Stimulated activated CD8-positive, alpha-beta memory T cell treated with anti-CD3 and anti-CD28 coated beads, Interleukin-4, amount 100 ng/mL, for 1 hour (primary cell): ENCODE measurements at places on chromosomes 12 and 14.

DNA sequence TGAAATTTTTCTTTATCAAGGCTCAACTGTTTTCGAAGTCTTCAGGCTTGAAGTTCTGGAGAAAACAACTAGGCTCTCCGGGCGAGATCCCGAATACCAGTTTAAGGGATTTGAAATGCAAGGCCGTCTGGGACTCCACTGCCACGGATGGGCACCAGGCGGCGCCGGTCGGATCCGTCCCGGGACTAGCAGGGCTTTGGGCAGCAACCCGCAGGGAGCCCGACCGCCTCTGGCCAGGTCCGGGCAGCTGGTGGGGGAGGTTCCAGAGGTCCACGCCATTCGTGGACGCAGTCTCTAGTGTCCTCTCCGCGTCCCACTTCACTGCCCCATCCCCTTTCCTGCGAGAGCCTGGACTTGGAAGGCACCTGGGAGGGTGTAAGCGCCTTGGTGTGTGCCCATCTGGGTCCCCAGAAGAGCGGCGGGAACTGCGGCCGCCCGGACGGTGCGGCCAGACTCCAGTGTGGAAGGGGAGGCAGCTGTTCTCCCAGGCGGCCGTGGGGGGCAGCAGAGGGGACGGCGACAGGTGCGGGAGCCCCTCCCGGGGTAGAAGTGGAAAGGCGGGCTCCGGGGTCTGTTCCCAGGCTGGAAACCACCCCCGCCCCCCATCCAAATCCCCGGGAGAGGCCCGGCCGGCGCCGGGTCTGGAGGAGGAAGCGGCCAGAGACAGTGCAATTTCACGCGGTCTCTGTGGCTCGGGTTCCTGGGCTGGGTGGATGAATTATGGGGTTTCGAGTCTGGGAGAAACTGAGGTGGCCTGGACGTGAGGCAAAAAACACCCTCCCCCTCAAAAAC, 838 bp upstream of the ERBB3 start:
- DNase-seq: peak; percentile 27

GRCh38 chr12:132622437-132623071, 4.0 kb downstream of the P2RX2 start:
- DNase-seq: no peak

DNA sequence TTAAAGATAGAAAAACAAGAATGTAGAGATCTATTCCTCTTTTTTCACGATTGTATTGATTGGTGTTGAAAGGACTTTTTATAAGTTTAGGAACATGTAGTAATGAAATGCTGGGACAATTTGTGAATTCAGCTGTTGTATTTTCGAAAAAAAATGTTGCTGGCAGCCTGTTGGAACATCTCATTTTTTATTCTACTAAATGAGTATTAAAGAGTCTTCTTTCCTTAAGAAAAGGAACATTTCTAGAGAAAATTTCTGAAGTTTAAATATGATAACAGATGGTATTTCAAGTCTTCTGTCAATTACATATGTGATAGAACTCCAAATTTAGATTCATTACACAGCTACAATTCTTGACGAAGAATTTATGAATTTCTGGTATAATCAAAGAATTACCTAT, 189.6 kb downstream of the TMEM117 start:
- DNase-seq: no peak

DNA sequence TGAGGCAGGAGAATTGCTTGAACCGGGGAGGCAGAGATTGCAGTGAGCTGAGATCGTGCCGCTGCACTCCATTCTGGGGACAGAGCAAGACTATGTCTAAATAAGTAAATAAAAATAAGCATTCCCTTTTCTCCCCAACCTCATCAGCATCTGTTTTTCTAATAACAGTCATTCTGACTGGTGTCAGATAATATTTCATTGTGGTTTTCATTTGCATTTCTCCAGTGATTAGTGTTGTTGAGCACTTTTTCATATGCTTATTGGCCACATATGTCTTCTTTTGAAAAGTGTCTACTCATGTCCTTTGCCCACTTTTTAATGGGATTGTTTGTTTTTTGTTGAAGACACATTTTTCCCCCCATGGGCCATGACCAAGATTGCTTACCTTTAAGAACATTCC, 243.2 kb downstream of the ADAMTS20 start:
- no peak for DNase-seq

- no peak for DNase-seq
Measured at GRCh38 chr14:77426396-77426795, 3.1 kb upstream of the NOXRED1 start.

DNA sequence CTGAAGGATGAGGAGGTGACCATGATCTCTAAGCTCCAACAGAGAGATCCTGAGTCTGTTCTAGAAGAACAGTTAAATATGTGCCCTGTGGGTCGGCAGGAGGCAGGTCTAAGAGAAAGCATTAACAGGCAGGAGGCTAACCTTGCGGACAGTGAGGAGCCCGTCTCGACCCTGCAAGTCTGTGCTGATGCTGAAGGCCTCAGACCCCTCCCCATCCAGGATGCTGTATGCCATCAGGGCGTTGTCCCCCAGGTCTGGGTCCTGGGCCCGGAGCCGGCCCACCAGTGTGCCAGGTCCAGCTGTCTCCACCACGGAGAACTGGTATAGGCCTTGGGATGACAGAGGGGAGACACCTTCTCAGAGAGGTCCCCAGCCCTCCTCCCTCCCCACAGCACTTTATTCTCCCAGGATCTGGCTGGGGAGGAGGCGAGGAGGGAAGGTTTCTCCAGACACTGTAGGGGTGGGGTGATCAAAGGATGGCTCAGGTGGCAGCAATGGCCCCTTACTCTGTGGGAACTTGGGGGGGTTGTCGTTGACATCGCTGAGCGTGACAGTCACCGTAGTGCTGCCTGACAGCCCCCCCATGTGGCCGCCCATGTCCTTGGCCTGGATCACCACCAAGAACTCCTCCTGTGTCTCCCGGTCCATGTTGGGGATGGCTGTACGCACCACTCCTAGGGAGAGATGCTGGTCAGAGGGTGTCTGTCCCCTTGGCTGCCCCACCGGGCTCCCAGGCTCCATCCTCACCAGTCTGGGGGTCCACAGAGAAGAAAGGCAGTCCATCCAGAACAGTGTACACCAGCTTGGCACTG, 3.1 kb downstream of the CDH24 start:
- no peak for DNase-seq

DNA sequence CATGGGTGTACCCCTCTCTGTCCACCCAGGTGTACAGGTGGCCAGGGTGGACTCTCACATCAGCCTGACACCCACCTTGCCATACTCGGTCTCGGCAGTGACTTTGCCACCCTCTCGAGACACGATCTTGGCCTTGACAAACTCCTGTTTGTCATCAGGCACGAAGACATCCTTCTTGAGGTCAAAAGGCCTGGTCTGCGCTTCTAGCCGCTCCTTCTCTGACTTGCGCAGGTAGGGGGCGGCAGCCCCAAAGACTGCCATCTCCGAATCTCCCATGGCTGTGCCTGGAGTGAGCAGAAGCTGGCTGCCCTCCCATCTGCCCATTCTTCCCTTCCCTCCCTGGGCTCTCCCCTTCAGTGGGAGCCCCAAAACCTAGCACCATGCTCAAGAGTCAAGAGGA, 2.0 kb downstream of the MYH7 start:
- no peak for DNase-seq

- DNase-seq: no peak
Measured at GRCh38 chr14:21924479-21924878, 250.9 kb upstream of the OR4E1 start.

DNA sequence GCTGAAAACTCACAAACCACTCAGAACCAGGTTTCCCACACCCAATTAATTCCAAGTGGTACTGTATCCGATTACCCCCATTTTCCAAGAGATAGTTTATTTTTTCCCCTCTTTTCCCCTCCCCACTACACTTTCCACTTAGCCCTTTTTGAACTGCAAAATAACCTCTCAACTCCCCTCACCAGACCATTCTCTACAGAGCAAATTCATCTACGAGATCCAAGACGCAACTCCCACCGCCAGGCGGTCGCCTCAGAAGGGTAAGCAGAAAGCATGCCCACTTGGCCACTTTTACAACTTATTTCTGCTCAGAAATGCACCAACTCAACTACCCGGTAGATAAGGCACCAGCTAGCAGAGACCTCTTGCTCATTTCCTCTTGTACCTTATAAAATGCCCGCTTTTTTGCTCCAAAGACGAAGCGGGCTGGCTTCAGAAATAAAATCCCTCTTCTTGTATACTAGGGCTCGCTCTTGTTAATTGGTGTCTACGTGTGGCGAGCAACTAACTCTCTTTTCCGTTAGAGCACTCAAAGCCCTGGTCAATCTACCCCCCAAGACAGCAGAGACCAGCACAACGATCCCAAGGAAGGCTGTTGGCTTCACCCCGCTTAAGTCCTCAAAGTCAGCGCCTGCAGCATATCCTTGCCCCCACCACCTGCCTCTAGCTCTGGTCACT, 910 bp upstream of the SRP54 start:
- no peak for DNase-seq

DNA sequence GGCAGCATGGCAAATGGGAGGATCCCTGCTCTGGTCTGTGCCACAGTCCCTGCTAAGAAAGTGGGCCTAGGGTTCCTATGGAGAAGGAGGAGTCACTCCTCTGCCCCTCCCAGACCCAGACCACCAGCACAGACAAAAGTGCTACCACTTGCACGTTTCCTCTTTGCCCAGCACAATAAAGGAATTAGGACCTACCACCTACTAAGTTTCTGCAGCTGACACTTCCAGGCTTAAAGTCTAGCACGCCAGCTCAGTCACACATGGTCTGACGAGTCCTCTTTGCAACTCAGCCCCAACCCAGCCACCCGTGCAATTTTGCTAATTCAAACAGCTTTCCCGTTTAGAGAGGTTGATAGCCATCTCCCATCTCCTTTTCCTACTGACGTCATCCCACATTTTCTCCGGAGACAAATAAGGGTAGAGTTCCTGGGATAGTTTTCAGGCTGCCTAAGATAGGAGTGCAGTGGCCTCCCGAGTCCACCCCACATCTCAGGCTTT, 66.2 kb upstream of the PTGR2 start:
- DNase-seq: no peak

DNA sequence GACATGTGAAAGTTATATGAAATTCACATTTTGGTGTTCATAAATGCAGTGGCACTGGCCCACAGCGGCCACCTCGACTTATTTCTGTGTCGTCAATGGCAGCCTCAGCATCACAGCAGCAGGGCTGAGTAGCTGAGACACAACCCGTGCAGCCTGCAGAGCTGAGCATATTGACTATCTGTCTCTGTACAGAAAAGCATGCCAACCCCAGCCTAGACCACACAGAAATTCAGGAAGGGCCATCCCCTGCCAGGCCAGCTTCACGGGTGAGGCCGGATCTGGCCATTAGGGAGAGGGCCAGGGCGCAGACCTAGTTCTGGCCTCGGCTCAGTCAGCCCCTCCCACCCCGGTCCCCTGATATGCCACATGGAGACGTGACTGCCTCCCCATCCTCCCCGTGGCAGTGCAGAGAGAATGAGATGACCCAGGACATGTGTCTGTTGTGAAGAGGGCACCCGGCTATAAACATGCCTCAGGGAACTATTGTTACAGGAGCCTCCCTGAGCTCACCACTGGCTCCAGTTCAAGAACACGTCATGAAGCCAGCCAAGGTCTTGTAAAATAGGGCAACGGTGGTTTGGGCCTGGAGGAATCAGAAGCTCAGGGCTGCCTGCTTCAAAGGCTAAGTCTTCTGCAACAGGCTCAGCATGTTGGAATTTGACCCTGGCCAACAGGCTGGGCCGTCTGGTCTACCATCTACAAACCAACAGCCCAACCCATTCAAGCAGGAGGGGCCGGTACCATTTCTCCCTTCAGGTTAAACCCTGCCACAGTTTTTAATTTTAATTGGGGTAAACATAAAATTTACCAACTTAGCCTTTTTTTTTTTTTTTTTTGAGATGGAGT, 25.5 kb downstream of the SCARB1 start:
- DNase-seq: no peak

- DNase-seq: no peak
Measured at GRCh38 chr12:99911967-99912366, 72.8 kb downstream of the ANKS1B start.

DNA sequence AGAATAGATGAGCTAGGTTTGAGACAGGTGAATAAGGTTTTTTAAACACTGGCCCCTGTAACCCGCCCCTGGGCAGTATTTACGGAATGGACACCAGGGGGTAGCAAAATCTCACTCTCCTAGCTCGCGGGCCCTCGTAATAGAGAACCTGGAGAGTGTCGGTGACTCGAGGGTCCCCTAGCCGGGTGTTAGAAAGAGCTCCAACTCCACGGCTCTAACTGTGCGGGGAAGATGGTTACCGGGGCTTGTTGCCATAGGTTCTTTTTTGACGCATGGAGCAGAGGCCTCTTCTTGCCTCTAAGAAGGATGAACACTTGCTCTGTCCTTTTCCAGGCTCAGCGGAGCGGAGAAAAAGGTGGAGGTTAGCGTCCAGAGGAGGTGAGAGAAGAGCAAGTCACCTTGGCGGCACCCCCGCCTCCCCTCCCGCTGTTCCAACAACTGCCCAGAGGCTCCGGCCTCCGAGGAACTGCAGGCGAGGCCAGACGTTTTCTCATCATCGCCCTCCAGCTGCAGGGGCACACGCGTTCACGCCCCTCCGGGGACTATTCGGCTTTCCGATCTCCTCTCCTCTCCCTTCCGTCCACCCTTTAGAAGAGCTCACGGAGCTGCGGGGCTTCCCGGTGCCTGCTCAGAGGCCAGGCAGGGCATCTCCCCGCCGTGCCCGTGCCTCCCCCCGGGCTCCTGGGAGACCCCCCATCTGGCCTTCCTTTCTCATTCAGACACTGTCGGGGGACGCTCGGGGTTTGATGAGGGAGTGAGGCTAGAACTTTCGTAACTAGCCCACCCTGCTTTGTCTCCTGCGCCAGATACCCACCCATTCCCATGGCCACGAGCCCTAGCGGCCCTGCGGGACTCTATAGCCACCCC, 1.4 kb upstream of the ARHGEF40 start:
- no peak for DNase-seq

GRCh38 chr14:76138119-76138757, 13.5 kb upstream of the GPATCH2L start:
- no peak for DNase-seq

- DNase-seq: no peak
Measured at GRCh38 chr12:9626291-9626690, 18.6 kb upstream of the KLRB1 start.

DNA sequence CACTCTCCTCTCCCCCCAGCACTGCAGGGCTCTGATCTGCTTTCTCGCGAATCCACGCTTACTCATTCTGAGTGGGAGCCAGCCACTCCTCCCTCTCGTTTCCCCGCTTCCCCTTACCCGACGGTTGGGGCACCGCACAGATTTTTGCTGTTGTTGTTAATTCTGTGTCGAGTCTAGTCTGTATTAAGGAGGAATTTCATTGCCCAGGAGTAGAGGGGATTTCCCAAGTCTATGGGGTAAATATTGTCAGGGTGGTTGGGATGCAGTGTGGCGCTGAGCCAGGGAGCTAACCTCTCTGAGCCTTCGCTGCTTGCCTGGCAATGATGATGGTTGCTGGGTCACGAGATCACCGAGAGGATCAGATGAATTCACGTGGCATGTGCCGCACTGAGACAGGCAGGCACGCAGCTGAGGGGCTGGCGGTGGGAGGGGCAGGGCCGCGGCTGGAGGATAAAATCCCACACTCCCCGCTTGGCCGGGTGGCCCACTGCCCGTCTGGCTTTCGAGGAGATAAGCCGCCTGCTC, 18.5 kb downstream of the NCOR2 start:
- no peak for DNase-seq

- no peak for DNase-seq
Measured at GRCh38 chr12:2756756-2757155, 38.0 kb upstream of the FKBP4 start.
